Left kidney (tissue), 8 donors: ENCODE measurements at places on chromosomes 7 and 10.
A peak's percentile ranks its signal among the peaks of the same experiment; 100 is the strongest.

DNA sequence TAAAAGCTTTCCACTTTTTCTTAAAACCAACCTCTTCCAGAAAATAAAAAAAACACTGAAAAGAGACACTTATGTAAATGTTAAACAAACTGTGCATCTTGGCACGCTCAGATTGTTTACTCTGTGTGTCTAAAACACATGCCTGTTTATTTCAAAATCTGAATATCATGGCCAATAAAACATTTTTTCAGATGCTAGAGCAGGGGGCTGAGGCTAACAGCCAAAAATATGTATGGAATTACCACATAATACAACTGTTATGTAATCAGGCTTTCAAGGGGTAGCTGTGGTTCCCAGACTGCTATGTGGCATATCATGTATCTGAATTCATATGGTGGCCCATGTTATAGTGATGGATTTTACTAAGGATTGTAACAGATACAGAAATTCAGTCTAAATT, 130.4 kb downstream of the HIBADH start:
- DNase-seq = no peak

DNA sequence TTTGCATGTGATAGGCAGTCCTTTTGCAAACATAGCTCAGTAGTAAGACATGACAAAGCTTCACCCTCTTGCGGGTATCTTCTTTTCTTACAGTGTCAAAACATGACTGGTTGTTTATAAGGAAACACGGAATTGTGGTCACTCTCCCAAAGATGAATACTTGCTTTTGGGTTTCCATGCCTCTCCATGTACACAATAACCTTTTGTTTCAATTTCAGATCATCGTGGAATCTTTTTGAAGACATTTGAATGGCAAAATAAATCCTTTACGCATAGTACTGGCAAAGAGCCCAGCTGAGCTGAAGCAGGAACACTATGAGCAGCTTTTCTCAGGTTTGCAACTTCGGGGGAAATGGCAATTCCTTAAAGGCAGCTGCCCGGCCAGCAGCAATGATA, 156.8 kb upstream of the FRMD4A start:
- no peak for DNase-seq

DNA sequence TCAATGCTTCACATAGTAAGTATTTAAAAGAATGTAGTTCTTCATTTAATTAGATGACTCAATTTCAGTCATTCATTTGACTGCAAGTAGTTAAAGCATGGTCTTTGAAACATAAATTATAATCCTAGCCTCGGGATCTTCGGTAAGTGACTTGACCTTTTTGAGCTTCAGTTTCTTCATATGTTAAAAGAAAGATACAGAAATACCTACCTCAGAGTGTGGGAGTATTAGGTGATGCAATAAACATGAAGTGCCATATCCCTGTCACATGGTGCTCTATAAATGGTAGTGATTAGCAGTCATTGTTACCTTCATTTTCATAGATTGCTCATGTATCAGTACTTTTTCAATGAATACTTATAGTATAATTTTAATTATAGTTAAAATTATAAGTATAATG, 31.2 kb upstream of the UMAD1 start:
- no peak for DNase-seq

- no peak for DNase-seq
These were observed 615.1 kb downstream of the ZWINT start for GRCh38 chr10:55746002-55746401.

DNA sequence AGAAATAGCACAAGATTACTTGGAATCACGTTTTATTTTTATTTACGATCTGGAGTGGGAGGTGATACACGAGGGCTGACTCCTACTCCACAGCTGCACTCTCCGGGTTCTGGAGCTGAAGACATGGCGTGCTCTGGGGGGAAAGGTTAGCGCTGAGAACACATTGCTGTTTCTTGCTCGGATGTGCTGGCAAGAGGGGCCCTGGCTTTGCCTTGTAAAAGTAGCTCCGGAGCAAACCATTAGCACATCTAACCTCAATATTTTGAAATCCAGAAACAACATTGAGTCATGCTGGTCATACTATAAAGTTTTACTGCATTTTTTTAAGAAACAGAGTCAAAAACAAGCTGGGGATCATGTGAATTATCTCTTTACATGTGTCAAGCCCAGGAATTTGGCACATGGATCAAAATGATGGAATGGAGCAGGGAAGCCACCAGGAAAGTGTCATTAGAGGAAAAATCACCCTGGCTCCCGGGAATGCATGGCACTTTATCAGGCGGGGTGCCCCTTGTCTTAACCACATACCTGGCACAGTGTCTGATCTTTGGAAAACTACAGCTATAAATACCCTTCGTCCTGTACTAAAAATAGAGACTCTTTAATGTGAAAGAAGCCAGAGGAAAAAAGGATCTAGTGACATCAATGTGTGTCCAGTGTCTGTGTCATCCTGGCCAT, 31.6 kb upstream of the LYZL1 start:
- DNase-seq = peak; percentile 66

- no peak for DNase-seq
These were observed 51.0 kb downstream of the TCF7L2 start for GRCh38 chr10:113000876-113001598.

DNA sequence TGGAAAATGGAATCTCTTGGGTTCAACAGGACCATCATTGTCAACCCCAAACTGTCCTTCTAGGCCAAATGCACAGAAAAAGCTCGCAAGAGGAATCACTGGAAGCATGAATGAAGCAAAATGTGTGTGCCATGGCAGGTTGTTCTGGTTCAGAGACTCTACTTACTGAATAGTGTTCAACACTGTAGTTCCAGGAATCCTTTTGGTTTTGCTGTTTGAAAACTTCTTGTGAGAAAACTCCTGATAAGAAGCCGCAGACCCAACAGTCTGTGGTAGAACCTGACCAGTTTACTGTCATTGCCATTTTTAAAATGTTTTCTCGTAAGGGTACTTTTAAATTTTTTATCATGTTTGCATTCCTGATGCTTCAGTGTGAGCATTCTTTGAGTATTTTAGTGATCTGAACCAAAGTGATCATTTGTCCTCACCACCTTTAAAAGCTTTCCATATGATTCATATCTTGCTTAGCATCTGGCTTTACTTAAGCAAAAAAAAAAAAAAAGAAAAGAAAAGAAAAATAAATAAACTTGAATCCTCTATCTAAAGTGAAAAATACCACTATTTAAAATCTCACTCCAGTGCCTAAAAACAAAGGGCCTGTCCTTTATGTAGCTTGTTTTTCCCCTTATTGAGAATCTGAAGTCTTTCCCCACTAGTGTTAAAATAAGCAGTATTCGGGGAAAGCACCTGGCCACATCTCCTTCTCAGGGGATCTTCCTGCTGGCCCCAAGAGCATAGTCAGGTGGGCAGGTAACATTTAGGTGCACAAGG, 92.4 kb downstream of the WNT2 start:
- DNase-seq = no peak

DNA sequence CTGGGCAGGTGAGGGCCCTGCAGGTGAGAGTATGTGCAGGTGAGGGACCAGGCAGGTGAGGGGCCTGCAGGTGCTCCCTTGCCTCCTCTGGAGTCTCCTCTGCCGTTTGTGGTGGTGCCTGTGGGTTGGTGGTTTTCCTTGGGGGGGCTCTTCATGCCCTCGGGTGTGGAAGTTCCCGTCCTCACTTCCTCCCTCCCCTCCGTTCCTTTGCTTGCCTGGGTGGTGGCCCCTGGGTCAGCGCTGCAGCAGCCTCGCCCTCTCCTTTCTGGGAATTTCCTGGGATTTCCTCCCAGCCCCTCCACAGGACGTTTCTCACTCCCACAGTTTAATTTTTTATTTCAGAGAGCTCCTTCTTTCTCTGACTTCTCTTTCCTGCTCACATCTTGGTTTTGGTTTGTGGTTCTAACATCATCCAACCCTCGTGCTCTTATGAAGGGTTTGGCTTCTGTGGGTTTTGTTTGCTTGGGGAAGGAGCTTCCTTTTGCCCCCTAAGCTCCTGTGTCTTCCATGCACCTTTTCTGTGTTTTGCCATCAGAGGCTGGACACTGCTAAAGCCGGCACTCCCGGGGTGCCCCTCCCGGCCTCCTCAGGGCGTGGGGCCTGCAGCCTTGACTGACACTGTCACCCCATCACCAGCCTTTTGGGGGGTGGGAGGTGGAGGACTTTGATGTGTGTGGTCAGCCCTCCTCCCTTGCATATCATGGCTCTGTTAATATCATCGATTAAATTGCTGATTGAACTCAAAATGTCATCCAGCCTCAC, 29.2 kb upstream of the ADGRA1 start:
- no peak for DNase-seq

DNA sequence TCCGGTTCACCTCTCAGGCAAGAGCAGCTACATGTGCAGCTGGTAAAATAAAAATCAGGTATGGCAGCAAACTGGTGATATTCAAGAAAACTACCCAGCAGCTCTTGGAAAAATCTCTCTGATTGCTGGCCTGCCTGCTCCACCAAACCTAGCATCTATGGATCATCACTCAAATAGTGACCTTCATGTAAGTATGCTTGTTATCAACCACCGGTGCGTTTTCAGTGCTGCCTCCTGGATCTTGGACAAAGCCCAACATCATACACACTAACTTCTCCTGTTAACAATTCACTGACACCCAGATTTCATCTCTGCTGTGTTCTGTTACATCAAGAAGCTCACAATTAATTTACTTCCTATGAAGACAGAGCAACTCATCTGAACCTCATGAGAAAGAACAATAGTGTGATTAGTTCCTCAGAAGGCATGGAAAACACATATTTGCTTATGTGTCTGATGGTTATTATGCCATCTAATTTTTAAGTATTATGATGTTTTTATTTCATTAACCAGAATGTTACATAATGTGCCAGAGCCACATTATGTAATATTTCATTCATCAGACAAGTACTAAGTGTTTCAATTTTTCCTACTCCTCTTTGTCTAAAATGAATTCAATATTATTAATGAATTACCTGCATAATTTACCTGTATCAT, 8.8 kb downstream of the CDK6 start:
- no peak for DNase-seq

DNA sequence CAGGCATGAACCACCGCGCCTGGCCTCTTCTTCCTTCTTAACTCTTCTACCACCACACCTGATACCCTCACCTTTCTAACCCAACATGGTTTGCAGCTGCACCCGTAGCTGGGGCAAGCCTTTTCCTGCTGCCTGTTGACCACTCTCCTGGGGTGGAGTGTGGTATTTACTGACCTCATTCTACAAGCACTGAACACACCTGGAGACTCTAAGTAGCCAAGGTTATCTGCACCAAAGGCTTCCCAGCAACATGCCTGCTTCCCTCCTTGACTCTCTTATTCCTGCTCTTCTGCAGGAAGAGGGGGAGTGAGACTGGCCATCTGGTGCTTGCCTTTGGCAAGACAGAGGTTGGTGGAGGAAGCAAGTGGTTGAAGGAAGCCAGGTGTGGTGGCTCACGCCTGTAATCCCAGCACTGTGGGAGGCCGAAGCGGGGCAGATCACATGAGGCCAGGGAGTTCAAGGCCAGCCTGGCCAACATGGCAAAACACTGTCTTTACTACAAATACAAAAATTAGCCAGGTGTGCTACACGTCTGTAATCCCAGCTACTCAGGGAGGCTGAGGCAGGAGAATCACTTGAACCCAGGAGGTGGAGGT, 10.1 kb downstream of the ACTR1A start:
- DNase-seq = no peak

DNA sequence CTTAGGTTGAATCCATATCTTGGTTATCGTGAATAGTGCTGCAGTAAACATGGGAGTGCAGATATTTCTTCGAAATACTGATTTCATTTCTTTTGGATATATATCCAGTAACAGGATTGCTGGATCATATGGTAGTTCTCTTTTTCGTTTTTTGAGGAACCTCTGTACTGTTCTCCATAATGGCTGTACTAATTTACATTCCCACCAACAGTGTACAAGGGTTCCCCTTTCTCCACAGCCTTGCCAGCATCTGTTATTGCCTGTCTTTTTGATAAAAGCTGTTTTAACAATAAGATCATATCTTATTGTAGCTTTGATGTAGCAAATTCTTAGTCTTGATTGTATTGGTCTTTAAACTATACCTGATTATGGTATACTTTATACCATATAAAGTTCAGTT, 45.3 kb downstream of the ZNRF2 start:
- no peak for DNase-seq

GRCh38 chr7:63025815-63026214, 972.8 kb upstream of the ZNF722 start:
- DNase-seq = no peak

GRCh38 chr10:128567551-128567950, 441.3 kb upstream of the MKI67 start:
- DNase-seq = no peak

GRCh38 chr10:29295813-29296212, 6.9 kb downstream of the LYZL1 start:
- no peak for DNase-seq

DNA sequence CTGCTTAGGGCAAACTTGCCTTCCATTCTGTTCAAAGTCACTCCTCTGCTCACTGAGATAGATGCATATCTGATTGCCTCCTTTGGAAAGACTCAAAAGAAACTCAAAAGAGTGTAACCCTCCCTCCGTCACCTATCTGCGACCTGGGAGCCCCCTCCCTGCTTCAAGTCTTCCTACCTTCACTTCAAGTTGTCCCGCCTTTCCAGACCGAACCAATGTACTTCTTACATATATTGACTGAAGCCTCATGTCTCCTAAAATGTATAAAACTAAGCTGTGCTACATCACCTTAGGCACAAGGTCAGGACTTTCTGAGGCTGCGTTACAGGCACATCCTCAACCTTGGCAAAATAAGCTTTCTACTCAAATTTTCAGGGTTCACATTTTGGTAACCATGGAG, 77.4 kb upstream of the C1GALT1 start:
- DNase-seq = no peak

DNA sequence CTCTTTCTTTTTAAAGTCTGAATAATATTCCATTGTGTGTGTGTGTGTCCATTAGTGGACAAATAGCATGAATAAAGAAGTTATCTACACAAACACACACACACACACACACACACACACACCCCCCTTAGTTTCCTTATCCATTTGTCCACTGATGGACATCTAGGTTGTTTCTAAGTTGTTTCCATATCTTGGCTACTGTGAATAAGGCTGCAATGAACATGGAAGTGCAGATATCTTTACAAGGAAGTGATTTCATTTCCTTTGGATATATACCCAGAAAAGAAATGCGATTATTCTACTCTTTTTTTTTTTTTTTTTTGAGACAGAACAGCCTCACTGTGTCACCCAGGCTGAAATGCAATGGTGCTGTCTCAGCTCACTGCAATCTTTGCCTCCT, 113.5 kb downstream of the MBL2 start:
- no peak for DNase-seq

- DNase-seq = peak; percentile 74
These were observed 86.5 kb downstream of the RALA start for GRCh38 chr7:39709768-39710311.

- DNase-seq = no peak
These were observed 1.0 kb downstream of the UBTD1 start for GRCh38 chr10:97499561-97500296.
